ENCODE measurements at places on chromosomes 6 and 20.

GRCh38 chr20:62266340-62266739 lies 28.0 kb downstream of the OSBPL2 start:
- peak; percentile 22 for DNase-seq

GRCh38 chr20:54098047-54098446 lies 27.7 kb upstream of the BCAS1 start:
- DNase-seq, result no peak

DNA sequence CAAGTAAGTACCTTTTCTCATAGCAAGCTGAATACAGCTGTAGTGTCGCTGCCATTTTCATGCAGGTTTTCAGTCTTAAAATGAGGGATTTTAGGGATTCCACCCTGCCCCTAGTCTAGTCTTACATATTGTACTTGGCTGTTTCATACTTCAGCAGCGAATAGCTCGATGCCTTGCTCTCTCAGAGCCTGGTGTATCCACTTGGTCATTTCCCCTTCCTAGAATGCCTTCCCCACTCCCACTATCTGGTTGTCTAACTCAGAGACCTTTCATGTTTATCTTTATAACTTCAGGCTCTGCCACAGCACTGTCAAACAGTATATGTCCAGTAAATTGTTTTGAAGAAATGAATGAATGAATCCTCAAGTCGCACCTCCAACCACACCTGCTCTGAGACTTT lies 21.1 kb upstream of the IPCEF1 start:
- no peak for DNase-seq

DNA sequence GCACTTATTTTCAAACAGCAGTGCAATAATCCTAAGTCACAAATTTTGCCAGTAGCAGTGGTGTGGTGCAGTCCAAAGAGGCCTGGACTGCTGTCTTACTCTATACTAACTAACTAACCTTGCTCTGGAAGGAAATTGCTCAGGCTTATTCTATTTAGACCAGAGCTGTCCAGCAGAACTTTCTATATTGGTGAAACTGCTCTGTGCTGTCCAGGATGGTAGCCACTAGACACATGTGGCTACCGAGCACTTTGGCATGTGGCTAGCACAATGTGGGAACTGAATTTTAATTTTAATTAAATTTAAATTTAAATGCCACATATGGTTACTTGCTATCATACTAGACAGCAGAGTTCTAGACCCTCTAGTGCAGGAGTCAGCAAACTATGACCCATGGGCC lies 27.1 kb upstream of the FBXO9 start:
- no peak for DNase-seq

DNA sequence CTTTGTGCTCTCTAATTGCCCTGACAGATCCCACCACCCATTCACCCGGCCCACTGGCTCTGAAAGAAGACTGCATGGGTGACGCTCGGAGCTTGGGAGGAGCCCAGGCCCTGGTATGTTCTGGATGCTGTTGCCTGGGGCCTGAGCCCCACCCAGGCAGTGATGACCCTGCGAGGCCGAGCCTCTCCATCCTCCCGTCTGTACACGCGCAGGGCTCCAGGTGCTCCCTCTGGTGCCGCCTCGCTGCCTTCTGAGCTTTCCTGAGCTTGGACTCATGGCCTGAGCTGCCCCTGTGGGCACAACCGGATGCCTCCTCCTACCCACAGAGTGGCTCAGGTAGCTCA lies 61.2 kb downstream of the STK35 start:
- no peak for DNase-seq

DNA sequence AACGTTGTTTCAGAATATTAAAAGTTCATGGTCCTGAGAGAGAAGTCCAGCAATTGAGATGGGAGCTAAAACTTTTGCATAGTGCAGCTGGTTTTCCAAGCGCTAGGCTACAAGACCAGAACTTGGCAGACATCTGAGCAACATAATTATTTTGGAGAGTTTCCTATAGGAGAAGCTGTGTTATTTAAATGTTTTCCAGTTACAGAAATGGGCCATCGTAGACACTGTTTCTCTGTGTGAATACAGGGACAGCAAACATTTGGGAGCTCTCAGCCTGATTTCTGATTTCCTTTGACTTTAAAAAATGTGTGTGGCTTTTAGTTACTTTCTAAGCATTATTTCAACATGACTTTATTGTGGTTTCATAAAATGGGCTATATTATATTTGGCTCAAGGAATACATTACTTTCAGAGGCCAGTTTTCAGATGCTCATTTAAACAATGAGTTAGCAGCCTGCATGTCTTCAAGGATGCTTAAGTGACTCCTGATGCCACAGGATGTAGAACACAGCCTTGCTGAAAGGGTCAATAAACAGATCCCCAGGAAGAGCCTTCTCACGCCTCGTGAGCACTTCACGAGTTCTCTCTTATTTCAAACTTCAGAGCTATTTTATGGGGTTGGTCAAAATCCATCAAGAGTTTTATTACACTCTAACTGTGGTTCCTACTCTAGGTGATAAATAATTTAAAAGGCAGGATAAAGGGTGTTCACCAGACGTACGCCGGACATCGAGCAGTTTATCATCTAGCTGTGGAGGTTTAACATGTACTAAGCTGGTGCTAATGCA lies 193.8 kb downstream of the SMOC2 start:
- DNase-seq, result no peak

- peak; percentile 94 for DNase-seq
Measured at GRCh38 chr6:14274546-14275492, 157.2 kb downstream of the CD83 start.

GRCh38 chr6:72102561-72102960 lies 216.2 kb downstream of the RIMS1 start:
- DNase-seq, result no peak

- DNase-seq, result no peak
Measured at GRCh38 chr6:44533421-44533820, 145.9 kb downstream of the CDC5L start.

DNA sequence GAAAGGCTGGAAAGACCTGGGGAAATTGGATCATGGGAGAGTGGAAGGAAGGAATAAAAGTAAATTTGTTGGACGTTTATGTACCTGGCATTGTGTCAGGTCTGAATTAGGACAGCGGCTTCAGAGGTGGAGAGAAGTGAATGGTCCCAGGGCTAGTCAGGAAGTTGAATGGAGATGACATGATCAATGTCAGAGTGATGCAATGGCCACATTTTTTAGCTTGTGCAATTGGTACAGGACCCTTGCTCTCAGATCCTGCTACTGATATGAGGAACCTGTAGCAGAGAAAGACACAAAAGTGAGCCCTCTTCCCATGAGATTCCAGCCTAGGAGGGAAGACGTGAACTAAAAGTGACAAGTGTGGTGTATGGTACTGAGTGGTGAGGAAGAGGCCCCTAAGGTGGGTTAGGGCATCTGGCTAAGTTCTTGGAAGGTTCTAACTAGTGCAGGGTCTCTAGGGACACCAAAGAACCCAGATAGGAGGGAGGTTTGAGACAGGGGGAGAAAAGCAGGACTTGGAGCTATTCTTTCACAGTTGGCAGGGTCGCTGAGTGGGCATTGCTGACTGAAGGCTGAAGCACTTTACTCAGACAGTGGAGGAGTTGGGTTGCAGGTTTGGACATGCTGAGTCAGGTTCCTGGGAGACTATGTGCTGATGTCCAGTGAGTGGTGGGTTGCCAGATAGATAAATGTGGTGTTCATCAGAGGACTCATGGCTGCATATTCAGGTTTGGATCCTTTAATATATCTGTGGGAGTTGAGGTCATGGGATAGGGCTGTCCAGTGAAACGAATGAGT lies 266.1 kb upstream of the RNF24 start:
- no peak for DNase-seq

- DNase-seq, result peak; percentile 87
Measured at GRCh38 chr6:3324262-3324942, 65.7 kb downstream of the PSMG4 start.

Data from PC-3 (cell line).